Naive B cell (primary cell): ENCODE measurements at places on chromosomes 11 and 22.

DNA sequence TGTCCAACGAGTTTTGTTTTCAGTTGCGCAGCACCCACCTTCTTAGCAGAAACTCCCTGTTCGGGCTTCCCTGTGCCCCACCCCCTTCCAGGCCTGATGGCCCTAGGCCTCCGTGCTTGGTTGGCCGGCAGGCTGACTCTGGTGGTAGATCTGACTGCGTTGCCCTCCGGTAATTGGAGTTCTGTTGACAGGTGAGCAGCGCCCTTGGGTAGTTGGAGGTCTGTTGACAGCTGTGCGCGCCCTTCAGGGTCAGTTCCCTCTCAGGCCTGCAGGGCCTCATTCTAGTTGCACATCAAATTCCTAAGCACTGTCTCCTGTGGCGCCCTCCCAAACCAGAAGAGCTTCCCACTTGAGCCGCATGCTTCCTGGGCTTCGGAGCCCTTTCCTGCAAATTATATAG lies 776 bp downstream of the DGCR6 start:
- H3K27me3 ChIP-seq = no peaks in the 10 kb centered on the region
- H3K36me3 ChIP-seq = no peaks in the 10 kb centered on the region
- DNase-seq = no peak
- H3K4me3 ChIP-seq = no peak overlapping the region
- H3K27ac ChIP-seq = no peak overlapping the region
- H3K4me1 ChIP-seq = no peaks in the 10 kb centered on the region

DNA sequence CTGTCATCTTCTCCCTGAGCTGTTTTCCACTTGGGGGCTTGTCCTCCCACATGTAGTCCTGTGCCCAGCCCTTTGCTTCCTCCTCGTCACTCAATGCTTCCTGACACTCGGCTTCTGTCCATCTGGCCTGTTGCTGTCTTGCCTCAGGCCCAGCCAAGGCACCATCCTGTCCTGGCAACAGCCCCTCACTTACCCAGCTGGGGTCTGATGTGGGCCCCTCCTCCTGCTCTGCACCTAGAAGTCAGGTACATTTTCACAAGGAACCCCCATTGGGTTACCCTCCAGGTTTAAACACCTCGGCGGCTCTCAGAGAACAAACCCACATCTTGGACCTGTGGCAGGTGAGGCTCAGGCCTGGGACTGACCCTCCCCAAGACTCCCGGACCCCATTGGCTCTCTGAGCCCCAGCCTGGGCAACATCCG lies 784.8 kb downstream of the TBC1D22A start:
- H3K4me3 ChIP-seq = no peak overlapping the region
- no peak for DNase-seq
- H3K36me3 ChIP-seq = no peaks in the 10 kb centered on the region

GRCh38 chr11:80155412-80156017 lies 714.7 kb upstream of the TENM4 start:
- no peaks in the 10 kb centered on the region for H3K27me3 ChIP-seq
- H3K4me1 ChIP-seq = no peaks in the 10 kb centered on the region
- H3K4me3 ChIP-seq = no peak overlapping the region
- no peak for DNase-seq
- H3K36me3 ChIP-seq = no peaks in the 10 kb centered on the region
- no peak overlapping the region for H3K27ac ChIP-seq

DNA sequence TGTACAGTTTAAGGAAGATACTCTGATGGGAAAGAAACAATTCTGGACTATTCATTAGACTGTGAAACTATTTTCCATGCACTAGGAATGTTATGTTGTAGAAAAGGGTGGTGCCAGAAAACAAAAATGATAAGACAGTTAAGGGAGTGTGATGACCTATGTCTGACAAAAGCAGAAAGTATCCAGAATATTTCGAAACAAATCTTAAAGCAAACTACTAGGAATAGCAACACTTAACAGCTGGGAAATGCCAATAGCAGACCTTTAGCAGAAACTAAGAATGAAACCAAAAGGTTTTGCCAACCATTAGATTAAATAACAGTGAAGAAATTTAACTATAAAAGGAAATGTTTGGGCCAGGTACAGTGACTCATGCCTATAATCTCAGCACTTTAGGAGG lies 3.3 kb upstream of the ARHGAP20 start:
- no peak for DNase-seq
- peaks cover 10% of the 10 kb centered on the region for H3K27me3 ChIP-seq
- H3K36me3 ChIP-seq = no peaks in the 10 kb centered on the region
- H3K4me3 ChIP-seq = no peak overlapping the region
- no peak overlapping the region for H3K27ac ChIP-seq

DNA sequence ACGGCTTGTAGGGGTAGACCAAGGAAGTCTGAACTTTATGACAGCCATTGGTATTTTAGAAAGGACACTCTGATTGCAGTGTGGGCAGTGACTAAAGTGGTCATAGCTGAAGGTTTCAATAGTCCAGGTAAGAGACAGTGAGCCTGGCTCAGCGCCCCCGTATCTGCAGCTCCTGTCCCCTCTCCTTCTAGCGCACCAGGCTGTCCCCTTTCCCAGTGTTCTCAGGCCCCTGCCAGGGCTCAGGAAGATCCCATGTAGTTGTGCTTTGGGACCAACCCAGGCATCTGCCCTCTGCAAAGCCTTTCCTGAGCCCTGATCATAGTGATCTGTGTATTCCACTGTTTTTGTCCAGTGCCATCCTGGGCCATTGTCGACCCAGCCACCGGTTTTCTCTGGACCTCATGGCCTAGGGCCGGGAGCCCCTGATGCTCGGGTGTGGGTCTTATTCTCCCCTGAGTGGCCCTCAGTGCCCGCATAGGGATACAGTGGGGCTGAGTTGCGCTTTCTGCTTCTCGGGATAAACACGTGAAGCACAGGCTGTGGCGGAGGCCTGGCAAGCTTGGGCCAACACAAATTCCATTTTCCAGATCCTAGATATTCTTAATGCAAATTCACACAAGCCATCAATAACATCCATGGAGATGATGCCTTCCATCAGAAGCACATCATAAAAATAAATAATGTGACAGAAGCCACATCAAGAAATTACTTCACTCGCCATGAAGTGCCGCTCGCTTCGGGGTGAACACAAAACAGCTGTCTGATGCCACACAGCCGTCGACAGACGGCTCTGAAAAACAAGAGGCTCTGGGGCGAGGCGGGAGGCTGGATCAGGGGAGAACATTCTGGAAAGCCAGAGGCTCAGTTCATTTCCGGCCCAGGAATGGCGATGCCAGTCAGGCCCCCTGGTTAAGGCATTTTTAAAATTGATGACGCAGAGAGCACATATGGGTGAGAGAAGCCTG lies 805.0 kb downstream of the TBC1D22A start:
- DNase-seq = no peak
- H3K4me1 ChIP-seq = no peaks in the 10 kb centered on the region

- no peak for DNase-seq
- H3K4me1 ChIP-seq = no peaks in the 10 kb centered on the region
- H3K27ac ChIP-seq = no peak overlapping the region
- peaks cover 18% of the 10 kb centered on the region for H3K27me3 ChIP-seq
These were observed 16.4 kb upstream of the CSRP3 start for GRCh38 chr11:19218216-19218615.

DNA sequence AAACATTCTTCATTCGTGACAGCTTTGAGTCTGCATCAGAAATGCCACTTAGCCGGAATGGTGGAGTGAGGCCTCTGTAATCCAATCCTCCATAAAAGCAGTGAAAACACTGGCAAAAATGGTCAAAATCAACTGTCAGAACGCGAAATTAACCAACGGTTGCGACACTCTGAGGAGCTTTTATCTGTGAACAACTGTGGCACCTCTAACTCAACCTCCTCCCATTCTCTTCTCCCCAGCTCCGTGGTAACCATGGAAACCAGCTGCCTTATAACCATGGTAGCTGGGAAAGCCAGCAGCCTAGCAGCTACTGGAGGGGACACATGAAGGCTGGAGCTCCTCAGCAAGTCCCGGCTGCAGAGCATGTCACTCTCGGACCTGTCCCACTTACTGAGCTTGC lies 20.3 kb downstream of the AP2A2 start:
- peaks cover 30% of the 10 kb centered on the region for H3K36me3 ChIP-seq
- H3K4me3 ChIP-seq = no peak overlapping the region
- no peaks in the 10 kb centered on the region for H3K27me3 ChIP-seq
- no peak for DNase-seq
- H3K4me1 ChIP-seq = peaks cover 33% of the 10 kb centered on the region

- no peaks in the 10 kb centered on the region for H3K27me3 ChIP-seq
- H3K36me3 ChIP-seq = peaks cover 19% of the 10 kb centered on the region
- H3K4me1 ChIP-seq = no peaks in the 10 kb centered on the region
- H3K4me3 ChIP-seq = no peak overlapping the region
- no peak for DNase-seq
- H3K27ac ChIP-seq = no peak overlapping the region
These were observed 15.1 kb downstream of the APOL1 start for GRCh38 chr22:36267896-36268485.

GRCh38 chr11:1514336-1515061 lies 27.9 kb upstream of the MOB2 start:
- peaks cover 64% of the 10 kb centered on the region for H3K4me1 ChIP-seq
- H3K4me3 ChIP-seq = no peak overlapping the region
- no peaks in the 10 kb centered on the region for H3K36me3 ChIP-seq
- no peak for DNase-seq

DNA sequence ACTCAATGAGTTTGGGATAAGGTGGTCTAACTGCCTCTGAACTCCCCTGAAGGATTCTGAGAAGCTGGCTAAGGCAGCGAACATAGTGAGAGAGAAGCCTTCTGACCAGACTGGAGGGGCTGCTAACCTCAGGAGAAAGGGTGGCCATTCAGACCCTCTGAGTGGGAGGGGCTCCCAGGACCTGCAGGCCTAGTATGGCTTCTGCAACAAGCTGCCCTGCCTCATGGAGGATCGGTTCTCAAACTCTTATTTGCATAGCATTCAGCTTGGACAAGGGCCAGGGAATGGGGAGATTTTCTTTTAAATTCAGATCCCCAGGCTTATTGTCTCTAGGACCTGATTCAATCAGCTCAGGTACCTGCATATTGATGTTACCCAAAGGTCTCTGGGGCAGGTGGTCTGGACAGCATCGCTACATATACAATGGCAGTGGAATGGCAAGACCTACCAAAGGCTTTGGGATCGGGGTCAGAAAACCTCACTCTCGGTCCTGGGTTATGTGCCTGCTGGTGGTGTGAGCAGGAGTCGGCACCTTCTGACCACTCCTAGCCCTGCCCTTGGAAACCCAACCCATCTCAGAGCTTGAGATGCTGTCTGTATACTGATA lies 599.1 kb downstream of the BRD1 start:
- peaks cover 4% of the 10 kb centered on the region for H3K27me3 ChIP-seq
- no peak overlapping the region for H3K4me3 ChIP-seq
- no peak overlapping the region for H3K27ac ChIP-seq
- no peak for DNase-seq

- H3K36me3 ChIP-seq = no peaks in the 10 kb centered on the region
- H3K27me3 ChIP-seq = no peaks in the 10 kb centered on the region
- DNase-seq = no peak
These were observed 1.4 kb downstream of the RIC8A start for GRCh38 chr11:208917-209260.

DNA sequence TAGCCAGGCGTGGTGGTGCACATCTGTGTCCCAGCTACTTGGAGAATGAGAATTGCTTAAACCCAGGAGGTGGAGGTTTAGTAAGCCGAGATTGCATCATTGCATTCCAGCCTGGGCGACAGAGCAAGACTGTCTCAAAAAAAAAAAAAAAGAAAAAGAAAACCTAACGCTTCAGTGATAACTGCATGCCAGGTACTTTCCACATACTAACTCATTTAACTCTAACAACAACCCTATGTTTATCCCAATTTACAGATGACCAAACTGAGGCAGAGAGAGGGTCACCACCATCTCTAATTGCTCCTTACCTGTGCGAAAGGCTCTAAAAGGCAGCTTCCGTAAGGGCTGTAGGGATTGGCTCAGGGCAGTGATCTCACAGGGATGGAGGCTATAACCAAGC lies 11.6 kb downstream of the PISD start:
- no peak for DNase-seq
- H3K27ac ChIP-seq = no peak overlapping the region
- peaks cover 26% of the 10 kb centered on the region for H3K4me1 ChIP-seq
- H3K4me3 ChIP-seq = no peak overlapping the region
- H3K27me3 ChIP-seq = no peaks in the 10 kb centered on the region

DNA sequence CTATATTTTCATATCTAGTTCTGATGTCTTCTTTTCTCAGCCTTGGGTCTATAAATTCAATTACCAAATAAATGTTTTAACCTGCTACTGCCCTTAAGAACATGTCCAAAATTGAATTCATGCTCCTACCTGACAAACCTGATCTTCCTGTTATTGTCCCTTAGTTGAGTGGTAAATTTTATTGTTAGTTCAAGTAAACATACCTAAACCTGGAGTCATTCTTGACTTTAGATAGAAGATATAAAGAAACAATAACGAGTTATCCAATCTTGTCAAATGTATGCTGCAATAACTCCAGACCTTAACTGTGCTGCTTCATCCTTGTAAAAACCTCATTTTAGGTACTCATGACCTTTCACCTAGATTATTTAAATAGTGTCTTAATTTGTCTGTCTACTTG lies 34.6 kb upstream of the SC5D start:
- H3K4me1 ChIP-seq = no peaks in the 10 kb centered on the region
- H3K4me3 ChIP-seq = no peak overlapping the region
- peaks cover 17% of the 10 kb centered on the region for H3K36me3 ChIP-seq
- no peak overlapping the region for H3K27ac ChIP-seq

DNA sequence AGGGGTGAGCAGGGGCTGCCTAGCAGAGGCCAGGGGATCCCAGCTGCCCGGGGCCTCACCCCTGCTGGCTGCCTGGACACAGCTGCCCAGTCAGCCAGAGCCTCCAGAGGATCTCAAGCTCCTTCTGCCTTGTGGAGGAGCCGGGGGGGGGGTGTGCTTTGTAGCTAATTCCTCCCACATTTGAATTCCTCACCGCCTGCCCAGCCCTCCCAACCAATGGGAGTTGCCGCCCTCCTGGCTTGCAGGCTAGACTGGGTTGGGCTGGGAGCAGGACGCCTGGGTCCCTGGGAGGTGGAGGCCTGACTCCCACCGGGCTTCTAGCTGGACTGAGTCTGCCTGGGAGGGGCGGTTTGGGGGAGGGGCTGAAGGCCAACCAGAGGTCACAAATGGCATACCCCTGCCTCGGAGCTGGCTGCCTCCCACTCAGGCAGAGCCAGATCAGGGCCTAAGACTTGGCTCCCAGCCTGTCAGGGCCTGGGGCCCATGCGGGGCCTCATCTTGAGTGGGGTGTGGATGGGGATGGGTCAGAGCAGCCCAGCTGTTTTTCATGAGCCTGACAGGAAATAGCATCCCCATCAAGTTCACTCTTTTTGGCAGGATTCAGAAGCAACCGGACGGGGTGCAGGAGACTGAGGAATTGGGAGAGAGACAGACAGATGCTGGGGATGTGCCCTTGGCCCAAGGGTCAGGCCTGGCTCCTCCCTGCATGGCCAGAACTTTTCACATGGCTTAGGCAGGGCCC lies 29.2 kb upstream of the PDE2A start:
- H3K36me3 ChIP-seq = peaks cover 5% of the 10 kb centered on the region
- peaks cover 25% of the 10 kb centered on the region for H3K4me1 ChIP-seq
- no peak overlapping the region for H3K27ac ChIP-seq

- no peak overlapping the region for H3K27ac ChIP-seq
- no peaks in the 10 kb centered on the region for H3K4me1 ChIP-seq
- H3K27me3 ChIP-seq = peaks cover 13% of the 10 kb centered on the region
- H3K4me3 ChIP-seq = no peak overlapping the region
- no peaks in the 10 kb centered on the region for H3K36me3 ChIP-seq
- DNase-seq = no peak
These were observed 194.9 kb downstream of the BCR start for GRCh38 chr22:23375031-23375827.

GRCh38 chr11:130188047-130188446 lies 28.5 kb downstream of the ST14 start:
- H3K27ac ChIP-seq = no peak overlapping the region
- no peaks in the 10 kb centered on the region for H3K36me3 ChIP-seq
- no peak overlapping the region for H3K4me3 ChIP-seq
- H3K27me3 ChIP-seq = no peaks in the 10 kb centered on the region
